ENCODE measurements at places on chromosomes 3 and 15.
A peak's percentile ranks its signal among the peaks of the same experiment; 100 is the strongest.

- DNase-seq, result no peak
These were observed 384.9 kb upstream of the PROK2 start for GRCh38 chr3:72169561-72170472.

DNA sequence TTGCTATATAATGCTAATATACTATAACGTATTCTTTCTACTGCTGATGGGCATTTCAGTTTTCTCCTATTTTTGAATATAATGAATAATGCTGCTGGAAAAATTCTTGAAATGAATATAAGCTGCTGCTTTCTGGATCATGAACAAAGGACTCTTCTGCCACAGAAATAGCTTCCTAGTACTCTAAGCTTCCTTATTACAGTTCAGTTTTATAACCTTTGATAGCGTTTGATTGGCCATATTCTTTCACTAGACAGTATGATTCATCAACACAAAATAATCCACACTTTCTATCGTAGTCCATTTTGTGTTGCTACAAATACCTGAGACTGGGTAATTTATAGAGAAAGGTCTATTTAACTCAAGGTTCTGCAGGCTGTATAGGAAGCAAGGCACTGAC is 16.4 kb upstream of the UBE3A start:
- DNase-seq, result no peak

DNA sequence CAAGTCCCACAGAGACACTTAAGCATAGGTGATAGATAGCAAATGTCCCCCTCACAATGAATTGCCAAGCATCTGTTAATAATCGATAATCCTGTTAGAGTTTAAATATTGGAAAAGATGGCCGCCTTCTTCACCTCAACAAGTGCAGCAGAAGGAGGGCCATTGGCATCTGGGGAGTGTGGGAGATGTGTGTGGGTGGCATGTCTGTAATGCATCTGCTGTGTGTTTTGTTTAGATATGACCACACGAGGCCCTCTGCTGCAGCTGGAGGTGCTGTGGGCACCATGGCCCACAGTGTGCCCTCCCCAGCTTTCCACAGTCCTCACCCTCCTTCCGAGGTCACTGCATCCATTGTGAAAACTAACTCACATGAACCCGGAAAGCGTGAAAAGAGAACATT is 12.9 kb downstream of the MKRN2 start:
- no peak for DNase-seq

GRCh38 chr3:51282931-51283330 is 102.2 kb upstream of the MANF start:
- peak; percentile 13 for DNase-seq

DNA sequence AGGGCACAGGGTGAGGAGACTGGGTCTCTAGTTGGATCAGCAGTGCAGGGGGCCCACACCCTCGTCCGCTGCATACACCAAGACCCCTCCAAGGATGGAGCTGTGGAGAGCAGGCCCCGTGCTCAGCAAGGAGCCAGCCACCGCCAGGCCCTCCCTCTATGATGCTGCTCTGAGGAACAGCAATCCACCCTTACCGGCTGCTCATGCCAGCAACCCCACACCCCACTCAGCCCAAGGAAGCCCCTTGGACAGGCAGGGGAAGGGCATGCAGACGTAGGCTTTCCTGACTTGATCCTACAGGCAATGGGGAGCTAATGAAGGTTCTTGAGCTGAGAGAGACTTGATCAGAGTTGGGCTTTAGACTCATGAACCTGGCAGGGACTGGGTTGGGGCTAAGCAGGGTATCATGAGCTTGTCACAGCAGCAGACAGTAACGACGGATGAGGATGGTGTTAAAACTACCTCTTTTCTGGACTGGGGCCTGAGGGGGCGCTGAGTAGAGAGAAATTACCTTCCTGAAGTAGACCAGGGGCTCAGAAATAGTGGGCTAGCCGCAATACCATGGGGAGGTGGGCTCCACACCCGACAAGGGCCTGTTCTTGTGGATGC is 50.5 kb upstream of the FGD5 start:
- no peak for DNase-seq

DNA sequence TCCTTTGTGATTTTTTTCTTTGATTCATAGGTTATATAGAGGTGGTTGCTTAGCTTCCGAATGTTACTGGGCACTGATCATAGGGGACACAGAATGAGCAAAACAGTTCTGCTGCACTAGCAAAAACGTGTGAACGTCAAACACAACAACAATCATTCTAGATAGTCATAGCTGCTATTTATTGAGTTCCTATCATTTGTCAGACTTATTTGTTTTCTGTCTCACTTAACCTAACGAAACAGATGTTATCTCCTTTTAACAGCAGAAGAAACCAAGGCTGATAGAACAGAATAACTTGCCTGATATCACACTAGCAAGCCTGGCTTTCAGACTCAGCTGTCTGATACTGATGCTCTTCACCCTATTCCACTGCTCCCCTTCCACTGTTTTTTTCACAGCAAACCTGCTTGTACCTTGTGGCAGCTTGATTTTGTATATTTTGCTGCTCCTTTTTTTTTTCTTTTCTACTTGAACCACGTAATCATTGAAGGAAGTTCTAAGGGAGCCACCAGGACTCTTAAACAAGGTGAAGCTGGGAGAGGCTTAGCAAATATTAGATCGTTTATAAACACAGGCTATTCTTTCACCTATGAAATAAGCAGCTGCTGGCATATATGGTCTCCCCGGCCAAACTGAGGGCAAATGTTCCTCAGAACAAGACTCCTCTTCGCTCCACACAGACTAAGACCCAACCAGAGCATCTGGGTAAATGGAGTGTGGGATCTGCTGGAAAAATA is 78.8 kb downstream of the MCF2L2 start:
- DNase-seq, result no peak

GRCh38 chr3:194686816-194687637 is 1.3 kb downstream of the FAM43A start:
- peak; percentile 23 for DNase-seq

- no peak for DNase-seq
These were observed 18.9 kb downstream of the GBE1 start for GRCh38 chr3:81742581-81742980.

- no peak for DNase-seq
These were observed 298.2 kb upstream of the SATB1 start for GRCh38 chr3:18723206-18723810.

- no peak for DNase-seq
These were observed 59.0 kb downstream of the BDH1 start for GRCh38 chr3:197496746-197497125.

DNA sequence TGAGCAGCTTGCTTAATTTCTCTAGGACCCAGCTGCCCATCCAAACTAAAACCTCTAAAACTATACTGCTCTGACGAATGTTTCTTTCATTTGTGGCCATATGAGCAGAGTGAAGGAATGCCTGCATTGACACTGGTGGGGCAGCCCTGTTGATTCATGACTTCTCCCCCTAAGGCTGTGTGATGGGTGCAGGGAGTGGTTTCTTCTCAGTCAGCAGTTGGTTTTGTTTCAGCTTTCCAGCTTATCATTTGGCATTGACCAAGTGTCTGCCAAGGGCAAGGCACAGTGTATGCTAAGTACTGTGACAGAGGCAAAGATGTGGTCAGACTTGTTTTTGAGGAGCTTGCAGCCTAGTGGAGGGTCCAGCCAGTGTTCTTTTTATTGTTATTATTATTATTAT is 4.7 kb downstream of the ABHD6 start:
- DNase-seq, result peak; percentile 58

DNA sequence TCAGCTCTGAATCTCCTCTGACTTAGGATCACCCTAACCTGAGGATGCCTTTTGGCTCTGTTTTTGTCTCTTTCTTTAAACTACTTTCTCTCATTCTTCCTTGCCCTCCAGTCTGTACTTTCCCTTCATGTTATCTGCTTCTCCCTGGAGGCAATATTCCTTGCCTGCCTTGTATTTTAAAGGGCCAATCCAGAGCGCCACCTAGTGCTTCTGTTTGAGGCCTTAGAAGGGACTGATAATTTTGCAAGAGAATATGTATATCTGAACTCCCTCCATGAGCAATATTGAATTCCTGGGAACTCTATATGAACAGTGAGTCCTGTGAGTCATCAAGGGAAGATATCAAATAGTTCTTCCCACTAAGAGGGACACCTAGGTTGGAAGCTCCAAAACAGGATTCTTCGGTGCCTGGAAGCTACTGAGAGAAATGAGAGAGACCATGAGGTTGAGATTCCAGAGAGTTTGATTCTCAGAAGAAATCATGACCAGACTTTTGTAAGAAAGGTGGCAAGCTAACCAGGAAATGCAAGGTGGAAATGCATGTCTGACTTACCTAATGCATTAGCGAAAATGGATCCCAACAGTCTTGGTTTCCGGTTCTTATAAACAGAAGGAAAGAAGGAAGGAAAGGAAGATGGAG is 203.8 kb upstream of the CD96 start:
- peak; percentile 78 for DNase-seq

GRCh38 chr3:173630849-173631248 is 233.3 kb downstream of the NLGN1 start:
- DNase-seq, result no peak

GRCh38 chr15:89111961-89112340 is 23.7 kb downstream of the ABHD2 start:
- no peak for DNase-seq
